Posterior cingulate gyrus (tissue), 11 donors: ENCODE measurements at places on chromosomes 7 and 10.

DNA sequence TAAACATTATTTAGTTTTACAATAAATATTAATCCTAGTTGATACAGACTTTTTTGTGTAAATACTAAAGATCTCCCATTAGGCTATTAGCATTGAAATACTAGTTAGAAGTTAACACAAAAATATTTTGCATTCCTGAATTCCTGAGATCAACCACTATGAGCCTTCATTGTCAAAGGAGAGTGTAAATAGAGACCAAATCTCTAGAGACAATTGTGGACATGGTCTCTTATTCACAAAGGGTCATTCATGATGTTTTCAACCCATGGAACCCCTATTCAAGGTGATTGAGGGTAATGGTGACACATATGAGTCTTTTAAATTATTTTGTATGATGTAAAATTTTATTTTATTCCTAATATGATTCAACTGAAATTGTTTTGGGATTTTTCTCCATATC is 1454.8 kb upstream of the LRRTM3 start:
- no peak for DNase-seq

DNA sequence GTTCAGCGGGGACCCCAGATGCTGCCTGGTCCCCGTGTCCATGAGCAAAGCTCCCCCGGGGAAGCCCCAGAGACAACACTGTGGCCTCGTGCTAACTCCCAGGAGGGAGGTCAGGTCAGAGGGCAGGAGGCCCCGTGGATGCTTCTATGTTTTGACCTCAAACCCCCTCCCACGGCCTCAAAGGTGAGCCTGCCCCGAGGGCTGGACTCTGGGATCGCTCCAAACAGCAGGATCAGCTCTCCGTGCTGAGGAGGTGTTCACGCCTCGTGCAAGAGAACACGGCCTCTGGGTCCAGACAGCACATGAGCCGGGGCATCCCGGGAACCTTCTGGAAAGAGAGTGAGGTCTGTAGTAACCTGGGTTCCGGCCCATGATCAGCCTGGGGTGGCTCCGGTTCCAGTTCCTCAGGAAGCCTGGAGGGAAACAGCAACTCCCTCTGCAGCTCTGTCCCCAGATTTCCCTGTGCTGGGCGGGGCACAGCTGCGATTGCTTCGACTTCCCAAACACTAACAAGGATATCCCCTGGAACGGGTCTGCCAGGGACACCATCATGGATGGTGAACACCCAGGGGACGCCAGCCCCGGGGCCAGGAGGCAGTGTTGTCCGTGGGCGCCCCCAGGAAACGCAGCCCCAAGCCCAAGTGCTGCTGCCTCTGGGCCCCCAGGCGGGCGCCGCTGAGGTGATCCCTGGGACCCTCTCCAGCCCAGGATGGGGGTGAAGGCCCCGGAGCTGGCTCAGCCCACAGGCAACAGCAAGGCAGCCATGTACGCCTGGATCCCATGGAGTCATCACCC is 18.0 kb upstream of the INPP5A start:
- no peak for DNase-seq

DNA sequence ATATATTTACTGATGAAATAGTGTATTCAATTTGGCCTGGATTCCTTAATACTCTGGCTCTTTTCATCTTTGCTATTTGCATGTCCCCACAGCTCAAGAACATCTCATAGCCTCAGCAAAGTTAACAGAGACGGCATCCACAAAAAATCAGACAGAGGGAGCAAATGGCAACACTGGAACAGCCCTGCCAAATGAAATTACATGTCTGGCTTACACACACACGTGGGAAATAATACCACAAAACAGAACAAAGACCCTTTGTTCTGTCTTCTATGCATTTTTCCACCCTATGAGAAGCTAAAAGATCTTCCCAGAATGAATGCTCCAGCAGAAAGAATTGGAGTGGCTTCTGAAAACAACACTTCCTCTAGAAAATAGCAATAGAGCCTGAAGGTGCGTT is 139.5 kb downstream of the ALOX5 start:
- DNase-seq, result no peak

- DNase-seq, result no peak
Measured at GRCh38 chr10:14508725-14509124, 178.0 kb upstream of the FRMD4A start.

DNA sequence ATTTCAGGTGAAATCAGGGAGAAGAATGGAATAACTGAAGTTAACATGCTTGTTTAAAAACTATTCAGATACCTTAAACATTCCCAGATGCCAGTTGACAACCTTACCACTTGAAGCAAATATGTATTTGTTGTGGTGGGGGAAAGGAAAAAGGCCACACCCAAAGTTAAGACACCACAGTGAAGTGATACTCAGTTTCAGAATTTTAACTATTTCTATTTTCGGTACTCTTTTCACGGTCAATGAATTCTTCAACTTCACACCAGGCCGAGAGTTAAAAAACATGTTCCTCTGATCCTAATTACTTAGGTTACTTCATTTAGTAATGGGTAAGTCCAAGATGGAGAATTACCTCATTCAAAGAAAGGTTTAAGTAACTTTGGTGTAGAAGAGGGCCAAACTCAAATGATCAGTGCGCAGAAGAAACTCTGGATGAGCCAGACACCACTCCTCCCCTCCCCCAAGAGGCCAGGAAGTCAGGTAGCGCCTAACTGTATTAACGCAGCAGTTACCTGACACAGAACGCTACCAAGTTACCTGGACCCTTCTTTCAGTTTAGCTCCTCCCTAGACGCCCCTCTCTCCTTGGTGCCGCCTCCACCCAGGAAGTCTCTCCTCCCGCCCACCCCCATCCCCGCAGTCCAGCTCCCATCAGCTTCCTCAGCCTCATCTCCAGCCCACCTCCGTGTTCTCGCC is 700 bp downstream of the MTPN start:
- DNase-seq, result no peak

- DNase-seq, result no peak
Measured at GRCh38 chr10:16195178-16195769, 241.5 kb upstream of the PTER start.

DNA sequence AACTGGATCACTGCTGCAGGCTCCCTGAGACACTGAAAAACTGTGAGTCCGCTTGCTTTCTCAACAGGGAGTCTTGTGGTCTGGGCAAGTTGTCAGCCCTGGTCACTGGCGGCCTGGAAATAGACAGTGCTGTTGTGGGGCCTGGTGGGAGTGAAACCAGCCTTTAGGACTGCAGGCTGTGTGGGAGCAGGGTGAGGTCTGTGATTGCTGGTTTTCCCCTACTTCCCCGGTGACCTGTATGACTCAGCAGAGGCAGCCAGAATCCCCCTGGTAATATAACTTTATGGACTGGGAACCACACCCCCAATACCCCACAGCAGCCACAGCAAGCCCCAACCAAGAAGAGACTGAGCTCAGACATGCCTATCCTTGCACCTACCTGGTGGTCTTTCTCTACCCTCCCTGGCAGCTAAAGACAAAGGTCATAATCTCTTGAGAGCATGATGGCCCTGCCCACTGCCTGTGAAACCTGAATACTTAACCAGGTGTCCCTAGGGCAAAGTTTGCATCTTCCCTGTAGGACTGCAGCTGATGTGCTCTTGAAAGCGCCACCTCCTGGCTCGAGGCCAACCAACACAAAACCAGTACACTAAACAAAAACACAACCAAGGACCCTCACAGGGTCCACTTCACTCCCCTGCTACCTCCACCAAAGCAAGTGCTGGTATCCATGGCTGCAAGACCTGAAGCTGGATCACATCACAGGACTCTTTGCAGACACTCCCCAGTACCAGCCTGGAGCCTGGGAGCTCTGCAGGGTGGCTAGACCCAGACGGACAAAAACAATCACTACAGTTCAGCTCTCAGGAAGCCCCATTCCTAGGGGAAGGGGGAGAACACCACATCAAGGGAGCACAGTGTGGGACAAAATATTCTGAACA is 7.2 kb upstream of the ADAM22 start:
- no peak for DNase-seq

DNA sequence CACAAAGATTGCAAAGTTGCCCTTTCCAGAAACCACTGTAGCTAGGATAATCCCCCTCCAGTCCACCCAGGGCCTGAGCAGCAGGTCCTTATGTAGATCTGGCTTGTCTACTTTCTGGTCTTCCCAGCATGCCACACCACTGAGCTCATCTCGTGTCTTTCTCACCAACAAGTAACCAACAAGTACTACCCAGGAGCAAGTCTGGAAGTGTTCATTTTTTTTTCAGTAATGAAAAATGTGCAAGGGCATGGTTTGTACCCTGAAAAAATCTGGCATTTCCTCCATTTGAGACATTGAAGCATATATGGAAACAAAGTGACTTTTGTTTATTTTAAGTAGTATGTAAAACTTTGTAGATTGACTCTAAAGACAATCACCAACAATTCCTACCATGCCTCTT is 120.8 kb downstream of the INHBA start:
- no peak for DNase-seq

DNA sequence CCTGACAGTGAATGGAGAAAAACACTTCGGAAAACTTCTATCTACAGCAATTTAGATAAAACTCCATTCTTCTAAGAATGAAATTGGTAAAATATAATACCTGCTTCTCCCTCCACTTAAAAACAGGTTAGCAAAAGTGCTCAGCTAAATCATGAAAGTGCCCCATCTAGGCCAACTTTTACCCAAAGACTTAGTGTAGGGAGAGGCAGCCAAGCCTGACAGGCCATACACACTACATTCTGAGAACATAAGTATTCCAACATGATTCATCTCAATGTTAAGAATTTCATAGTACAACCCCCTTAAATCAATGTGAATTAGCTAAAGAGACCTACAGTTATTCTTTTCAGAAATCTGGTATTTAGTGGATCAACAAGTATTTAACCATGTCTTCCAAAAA is 7.2 kb downstream of the FAM3C start:
- no peak for DNase-seq

DNA sequence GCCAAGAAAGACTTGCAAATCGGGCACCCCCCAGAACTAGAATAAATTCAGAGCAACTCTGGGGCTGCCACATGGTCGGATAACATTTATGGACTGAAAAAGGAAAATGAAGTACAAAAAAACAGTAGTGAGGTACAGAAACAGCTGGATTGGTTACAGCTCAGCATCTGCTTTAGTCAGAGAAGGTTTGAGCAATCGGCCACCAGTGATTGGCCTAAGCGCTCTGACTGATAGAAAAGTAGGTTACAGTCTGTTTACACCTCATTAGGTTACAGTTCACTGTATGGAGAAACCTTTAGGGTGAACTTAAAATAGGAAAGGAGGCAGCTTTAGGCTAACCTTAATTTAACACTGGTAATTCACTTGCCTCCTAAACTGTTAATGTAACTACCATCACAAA is 102.0 kb upstream of the DKK1 start:
- no peak for DNase-seq

DNA sequence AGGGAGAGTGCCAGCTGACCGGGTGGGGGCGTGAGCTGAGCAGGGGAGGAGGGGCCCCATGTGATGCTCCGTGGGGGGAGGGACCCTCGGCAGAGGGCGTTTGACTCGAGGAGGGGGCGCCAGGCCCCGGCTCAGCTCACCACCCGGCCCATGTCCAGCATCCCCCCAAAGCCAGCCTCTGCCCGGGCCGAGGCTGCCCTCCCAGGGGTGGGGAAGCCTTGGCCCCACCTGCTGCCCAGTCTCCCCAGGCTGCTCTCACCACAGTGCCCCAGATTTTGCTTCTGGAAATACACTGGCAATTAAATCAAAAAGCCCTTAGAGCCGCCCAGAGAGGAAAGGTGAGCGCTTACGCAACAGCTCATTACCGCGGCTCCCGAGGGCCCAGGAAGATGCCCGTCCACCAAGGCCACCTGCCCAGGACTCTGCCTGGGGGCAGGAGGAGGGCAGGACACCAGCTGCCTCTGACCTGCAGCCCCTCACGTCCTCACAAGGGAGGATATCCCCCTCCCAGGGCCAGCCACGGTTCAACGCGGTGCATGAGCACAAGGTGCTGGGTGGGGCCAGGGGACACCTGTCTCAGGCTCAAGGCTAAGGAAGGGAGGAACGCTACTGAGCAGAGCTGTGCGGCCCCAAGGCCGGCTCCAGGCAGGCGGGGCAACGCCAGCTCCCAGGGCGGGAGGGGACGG is 70.0 kb upstream of the INPP5A start:
- no peak for DNase-seq

- DNase-seq, result no peak
Measured at GRCh38 chr10:13219685-13220670, 14.2 kb downstream of the UCMA start.

GRCh38 chr10:51528527-51528926 is 170.9 kb downstream of the CSTF2T start:
- DNase-seq, result no peak

DNA sequence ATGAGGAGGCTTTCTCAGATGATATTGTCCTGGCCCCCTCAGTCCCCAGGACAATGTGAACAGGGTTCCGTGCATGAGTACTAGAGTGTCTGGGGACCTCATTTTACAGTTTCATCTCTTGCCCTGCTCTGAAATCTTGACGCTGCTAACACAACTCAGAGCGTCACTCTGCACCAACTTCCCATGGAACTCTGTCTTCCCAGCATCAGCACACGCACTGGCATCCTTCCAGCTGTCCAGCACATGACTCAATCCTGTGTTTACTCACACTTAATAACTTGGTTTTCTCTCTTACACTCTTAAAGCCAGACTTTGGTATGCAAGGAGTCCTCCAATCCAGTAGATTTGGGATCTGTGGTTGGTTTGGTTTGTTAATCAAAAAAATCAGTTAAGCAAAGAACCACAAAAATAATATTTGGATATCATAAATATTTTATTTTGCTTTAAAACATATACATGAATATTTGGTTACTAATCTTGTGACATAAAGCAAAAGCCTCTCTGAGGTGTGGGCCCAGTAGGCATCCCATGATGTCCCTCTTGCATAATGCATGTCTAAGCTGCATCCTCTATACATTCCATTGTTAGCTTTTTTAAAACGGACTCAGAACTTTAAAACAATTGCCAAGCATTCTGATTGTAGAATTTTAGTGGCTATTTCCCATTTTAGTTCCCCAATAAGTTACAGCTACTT is 131.0 kb downstream of the CXCL12 start:
- DNase-seq, result no peak

- no peak for DNase-seq
Measured at GRCh38 chr7:14001139-14001538, 11.7 kb upstream of the ETV1 start.

DNA sequence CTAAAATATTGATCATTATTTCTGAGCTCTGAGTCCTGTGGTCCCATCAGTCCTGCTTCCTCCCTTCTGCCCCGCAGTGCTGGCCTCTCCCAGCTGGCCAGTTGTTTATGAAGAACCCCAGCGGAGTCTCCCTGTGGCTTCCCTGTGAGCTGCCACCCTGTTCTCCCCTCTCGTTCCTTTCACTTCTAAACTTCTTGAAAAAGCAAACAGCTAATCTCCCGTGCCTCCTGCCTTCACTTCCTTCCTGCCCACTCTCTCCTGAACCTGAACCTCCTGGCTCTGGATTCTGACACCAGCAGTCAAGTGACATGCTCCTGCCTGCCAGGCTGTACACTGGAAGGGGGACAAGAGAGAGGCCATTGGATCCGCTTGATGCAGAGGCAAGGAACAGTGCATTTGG is 63.7 kb upstream of the ZPBP start:
- no peak for DNase-seq

GRCh38 chr7:114864278-114864677 is 57.6 kb upstream of the MDFIC start:
- no peak for DNase-seq
